Left lobe of liver (tissue), 2 donors: ENCODE measurements at places on chromosomes 3 and 15. TPM values are rescaled to one million over a fixed set of nuclear protein-coding genes. Genes with fewer than 3 reads are reported as not detected.

The SENP8 gene
- total RNA-seq, result 1.6 TPM

The IL17RD gene
- 0.13 TPM for total RNA-seq

The COL6A5 gene
- not detected for total RNA-seq

DNA sequence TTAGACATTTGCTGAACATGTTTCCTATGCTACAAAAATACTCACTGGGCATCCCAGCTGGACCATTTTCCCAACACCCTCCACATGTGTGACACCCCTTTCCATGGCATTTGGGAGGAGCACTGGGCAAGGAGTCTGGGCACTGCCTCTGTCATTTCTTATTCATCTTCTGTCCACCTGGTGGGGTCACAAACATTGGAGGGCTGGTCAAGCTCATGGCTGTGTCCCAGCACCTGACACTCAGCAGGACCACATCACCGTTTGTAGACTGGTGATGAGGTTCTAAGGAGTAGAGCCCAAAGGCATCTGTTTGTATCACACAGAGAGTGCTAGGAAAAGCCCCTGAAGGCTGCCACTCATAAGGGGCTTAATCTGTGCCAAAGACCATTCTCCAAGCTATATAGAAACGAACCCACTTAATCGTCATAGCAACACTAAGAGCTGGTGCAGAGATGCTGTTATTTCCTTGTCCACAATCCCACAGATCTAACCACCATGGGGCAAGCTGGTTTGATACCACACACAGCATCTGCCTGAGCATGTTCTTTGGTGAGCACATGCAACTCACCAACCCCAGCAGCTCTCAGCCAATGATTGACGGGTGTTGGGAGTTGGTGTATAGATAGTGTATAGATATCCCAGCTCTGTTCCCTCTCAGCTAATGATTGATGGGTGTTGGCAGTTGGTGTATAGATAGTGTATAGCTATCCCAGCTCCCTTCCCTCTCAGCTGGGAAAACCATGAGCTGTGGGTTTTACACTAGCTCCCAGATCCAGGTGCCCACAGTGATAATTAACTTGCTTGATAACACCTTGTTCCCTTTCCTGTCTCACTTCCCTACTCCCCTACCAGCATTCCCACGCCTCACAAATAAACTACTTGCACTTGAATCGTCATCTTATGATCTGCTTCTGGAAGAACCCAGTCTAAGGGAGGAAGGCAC, 42.7 kb upstream of the ATP2B2 start:
- peak; percentile 12 for DNase-seq

DNA sequence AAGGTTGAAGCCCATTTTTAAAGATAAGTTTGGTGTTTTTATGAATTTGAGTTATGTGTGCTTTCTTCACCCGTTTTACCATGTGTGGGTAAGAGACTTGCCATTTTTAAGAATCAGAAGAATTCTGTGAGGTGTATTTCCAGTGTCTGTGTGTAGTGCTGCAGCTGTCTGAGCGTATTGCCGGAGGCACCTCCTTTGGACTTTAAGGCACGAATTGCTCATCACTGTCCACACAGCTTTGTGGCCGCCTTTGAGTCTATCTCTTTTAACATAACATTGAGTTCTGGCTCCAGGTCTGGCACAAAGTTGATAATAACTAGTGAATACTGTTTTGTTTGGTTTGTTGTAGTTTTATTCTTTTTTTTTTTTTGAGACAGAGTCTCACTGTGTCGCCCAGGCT, 25.8 kb downstream of the SCG5 start:
- no peak for DNase-seq

GRCh38 chr3:128603811-128604775, 46.5 kb downstream of the RPN1 start:
- no peak for DNase-seq

- DNase-seq, result no peak
Measured at GRCh38 chr15:65835447-65835846, 33.8 kb upstream of the RAB11A start.
